Lung microvascular endothelial cell (primary cell): ENCODE measurements at places on chromosomes 7 and 10. TPM values are rescaled to one million over a fixed set of nuclear protein-coding genes. Genes with fewer than 3 reads are reported as not detected.

The TWIST1 gene
- total RNA-seq: 0.44 TPM in 1 of 2 replicates, not detected in the other

The CYREN gene
- total RNA-seq: 10.7 and 12.6 TPM in 2 replicates

The CRPPA gene
- 1.2 and 1.3 TPM in 2 replicates for total RNA-seq

The PPP1R3C gene
- total RNA-seq: 0.20 and 0.44 TPM in 2 replicates

The DNAJC12 gene
- total RNA-seq: 4.1 and 6.3 TPM in 2 replicates

The OR2A7 gene
- not detected in 2 replicates for total RNA-seq

The TDRD1 gene
- not detected in 2 replicates for total RNA-seq

The ZNF25 gene
- total RNA-seq: 3.3 and 6.0 TPM in 2 replicates

The C1QL3 gene
- total RNA-seq: 0.65 TPM in 1 of 2 replicates, not detected in the other

The PON1 gene
- not detected in 2 replicates for total RNA-seq

The IL15RA gene
- total RNA-seq: 8.5 and 12.3 TPM in 2 replicates

The SPDYE2 gene
- not detected in 2 replicates for total RNA-seq

The AZGP1 gene
- not detected in 2 replicates for total RNA-seq
